ENCODE measurements at places on chromosomes 5 and 9.

GRCh38 chr9:98536542-98537173 lies 172.1 kb downstream of the GABBR2 start:
- no peak for DNase-seq

GRCh38 chr5:11909471-11909870 lies 5.2 kb upstream of the CTNND2 start:
- DNase-seq = no peak

DNA sequence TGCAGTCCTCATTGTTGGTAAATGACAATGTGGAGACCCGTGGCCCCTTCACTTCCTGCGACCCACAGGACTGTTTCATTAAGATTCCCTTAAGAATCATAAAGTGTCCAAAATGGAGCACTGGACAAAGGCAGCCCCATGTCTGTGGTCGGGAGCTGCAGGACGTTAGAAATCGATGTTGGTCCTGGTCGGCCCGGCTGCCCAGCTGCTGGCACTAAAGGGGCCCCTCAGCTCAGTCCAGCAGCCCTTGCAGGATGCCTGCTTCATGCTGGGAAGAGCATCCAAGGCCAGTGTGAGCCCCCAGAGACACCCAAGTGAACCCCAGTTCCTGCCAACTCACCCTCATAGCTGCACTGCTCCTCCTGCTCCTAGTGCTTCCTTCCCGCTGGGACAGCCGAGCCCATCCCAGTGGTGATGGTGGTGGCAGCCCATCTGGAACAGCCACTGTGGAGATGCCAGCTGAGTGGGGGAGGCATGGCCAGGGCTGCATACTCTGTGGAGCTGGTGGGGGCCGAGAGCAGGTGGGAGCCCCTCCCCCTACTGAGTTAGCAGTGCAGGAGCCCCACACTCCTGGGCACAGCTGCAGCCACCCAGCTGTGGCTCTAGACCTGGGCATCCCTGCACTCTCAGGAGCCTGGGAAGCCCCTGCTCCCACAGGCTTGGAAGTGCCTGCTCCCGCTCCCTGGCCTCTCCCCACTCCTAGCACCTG lies 168.0 kb upstream of the IRX2 start:
- no peak for DNase-seq

DNA sequence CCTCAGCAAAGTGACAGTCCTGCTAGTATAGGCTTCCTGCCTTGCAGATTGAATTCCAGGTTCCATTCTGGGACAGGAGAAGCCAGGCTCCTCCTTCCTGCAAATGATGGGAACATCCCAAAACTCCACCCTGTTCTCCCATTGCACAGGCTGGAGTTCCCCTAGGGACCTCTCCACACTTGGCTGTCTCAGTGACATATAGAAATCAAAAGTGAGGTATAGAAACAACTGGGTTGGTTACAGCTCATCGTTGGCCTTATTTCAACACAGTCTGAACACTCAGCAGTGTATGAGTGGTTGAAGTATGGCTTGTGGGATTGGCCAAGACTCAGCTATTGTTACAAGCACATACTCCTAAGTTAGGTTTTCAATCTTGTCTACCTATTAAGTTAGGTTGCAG lies 157.8 kb upstream of the FTMT start:
- no peak for DNase-seq

- DNase-seq = no peak
Observed at GRCh38 chr5:115209279-115209678, 39.6 kb upstream of the TRIM36 start.

DNA sequence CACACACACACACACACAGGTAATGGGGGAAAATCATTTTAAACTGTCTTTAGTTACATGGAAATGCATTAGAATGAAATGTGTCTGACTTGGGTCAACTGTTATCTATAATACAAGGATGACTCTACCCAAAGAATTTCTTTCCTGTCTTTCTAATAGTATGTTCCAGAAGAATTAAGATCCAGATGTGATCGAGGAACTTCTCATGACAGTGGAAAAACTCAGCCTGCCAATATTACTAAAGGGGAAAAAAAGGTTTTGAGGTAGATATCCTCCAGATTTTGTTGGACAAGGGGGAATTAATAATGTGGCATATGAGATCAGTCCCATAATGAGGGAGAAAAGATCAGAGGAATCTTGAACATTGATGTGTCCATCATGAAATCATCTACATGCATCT lies 190.6 kb upstream of the MAP3K1 start:
- DNase-seq = no peak

DNA sequence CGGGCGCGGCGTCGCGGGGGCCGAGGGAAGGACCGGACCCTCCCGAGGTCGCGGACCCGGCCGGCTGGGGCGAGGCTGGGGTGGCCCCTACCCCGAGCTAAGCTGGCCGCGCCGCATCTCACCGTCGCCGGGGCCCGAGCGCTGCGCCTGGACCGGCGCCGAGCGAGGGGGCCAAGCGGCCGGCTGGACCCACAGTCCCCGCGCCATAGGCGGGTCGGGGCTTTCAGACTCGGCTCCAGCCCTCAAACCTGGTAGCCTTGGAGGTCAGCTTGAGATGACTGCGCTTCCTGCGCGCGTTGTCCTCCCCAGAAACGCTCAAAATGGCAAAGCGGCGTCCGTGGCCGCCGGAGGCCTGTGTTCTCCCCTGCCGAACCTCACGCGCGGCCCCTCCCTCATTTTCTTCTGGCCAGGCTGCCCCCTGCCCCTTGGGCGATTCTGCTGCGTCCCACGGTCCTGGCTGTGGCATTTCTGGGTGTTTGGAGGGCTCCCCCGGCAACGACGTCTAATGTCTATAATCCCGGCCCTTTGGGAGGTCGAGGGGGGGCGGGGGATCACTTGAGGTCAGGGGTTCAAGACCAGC lies 8.7 kb upstream of the GRIN1 start:
- DNase-seq = no peak
